ENCODE measurements at places on chromosomes 4 and X.

GRCh38 chrX:65451663-65452062 lies 82.9 kb downstream of the LAS1L start:
- DNase-seq, result peak; percentile 26

DNA sequence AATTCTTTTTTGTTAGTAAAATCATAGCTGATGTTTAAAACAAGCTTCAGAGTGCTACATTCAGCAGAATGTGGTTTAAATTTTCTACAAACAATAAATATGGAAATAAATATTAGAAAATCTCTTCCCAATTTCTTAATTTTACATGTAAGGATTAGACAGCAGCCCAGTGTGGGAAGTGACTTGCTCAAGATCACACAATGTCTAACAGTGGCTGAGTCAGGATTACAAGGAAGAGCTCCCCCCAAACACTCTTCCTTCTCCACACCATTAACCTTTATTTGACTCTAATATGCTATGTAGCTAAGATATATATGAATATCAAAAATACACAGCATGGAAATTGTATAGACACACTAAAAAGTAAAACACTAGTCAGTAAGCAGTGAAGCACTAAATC lies 59.5 kb downstream of the SLC10A7 start:
- DNase-seq, result no peak

GRCh38 chr4:26075583-26075982 lies 161.6 kb downstream of the SMIM20 start:
- no peak for DNase-seq

GRCh38 chr4:168859888-168860694 lies 150.0 kb downstream of the CBR4 start:
- DNase-seq, result no peak

DNA sequence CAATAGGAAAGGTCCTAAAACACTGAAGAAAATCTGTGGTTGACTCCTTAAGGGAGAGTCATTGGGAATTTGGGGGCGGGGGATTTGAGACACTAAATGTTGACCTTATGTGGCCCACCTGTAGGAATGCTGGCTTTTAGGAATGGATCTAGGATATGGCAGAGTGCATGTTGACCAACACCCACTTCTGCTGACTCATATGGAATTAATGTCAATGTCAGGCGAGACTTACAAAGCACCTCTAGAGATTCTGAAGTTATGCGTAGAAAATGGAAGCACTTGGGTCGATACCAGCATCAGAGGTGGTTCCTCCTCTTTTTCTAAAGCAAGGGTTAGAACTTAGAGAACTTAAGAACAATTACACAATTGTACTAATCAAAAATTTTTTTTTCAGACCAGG lies 100.6 kb upstream of the CBR4 start:
- no peak for DNase-seq

DNA sequence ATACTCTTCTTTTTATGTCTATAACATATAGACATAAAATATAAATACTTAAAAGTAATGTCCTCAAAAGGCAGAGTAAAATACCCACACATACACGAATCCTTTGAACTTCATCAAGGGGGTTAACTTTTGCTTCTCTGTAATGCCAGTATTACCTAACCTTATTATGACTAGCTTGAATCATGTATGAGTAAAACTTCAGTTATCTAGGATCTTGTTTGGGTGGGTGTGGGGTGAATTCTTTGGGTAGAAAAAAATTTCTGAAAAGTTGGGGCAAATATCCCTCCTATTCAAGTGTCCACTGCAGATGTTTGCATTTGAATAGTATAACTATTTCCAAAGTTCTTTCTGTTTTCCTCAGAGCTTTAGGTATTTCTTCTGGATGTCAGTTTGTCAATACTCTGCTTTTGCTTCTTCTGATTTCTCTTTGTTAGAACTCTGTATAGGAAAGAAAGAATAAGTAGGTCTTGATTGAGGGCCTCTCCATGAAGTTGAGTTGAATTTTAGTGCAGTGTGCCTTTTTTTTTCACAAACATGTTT lies 173.8 kb downstream of the ADGRL3 start:
- DNase-seq, result no peak

DNA sequence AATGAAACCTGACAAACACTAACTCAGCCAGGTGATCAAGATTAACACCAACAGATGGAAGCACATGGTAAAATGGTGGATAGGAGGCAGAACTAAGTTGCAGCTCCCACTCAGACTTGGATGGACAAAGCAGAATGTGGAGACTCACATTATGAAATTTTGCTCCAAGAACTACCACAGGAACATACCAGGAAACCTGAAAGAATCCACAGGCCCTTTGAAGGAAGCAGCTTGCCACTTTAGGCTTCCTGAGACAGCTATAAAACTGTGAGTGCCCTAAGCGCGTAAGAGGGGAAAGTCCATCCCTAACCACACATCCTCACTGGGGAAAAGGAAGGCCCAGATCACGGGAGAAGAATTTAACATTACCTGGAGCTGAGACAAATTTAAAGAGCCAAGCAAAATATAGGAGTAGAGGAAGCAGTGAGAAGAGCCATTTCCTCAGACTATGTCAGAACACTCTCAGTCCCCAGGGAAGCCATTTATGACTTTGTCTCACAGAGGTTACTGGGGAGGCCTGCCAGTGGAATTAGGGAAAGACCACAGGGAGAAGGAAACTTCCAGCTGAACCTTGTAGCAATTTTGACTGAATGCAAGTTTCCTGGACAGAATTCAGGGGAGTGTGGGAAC lies 224.5 kb downstream of the TEX13C start:
- DNase-seq, result no peak

DNA sequence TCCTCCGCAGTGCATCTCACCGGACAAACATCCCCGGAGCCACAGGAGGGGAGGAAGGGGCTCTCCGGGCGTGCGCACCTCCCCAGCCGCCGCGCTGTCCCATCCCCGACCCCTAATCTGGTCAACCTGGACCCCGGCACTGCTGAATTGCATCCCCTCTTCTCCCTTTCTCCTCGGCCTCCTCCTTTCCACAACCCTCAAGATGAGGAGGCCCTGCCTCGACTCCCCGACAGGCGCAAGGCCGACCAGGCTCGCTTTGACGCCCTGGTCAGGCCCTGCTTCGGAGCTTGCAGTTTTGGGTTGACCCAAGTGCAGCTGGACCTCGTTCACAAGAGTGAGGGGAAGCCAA lies 2.3 kb downstream of the PDGFRA start:
- DNase-seq, result no peak

- DNase-seq, result no peak
Observed at GRCh38 chr4:8409264-8410065, 31.1 kb downstream of the ACOX3 start.

- DNase-seq, result no peak
Observed at GRCh38 chr4:83440148-83440814, 15.3 kb downstream of the HELQ start.

DNA sequence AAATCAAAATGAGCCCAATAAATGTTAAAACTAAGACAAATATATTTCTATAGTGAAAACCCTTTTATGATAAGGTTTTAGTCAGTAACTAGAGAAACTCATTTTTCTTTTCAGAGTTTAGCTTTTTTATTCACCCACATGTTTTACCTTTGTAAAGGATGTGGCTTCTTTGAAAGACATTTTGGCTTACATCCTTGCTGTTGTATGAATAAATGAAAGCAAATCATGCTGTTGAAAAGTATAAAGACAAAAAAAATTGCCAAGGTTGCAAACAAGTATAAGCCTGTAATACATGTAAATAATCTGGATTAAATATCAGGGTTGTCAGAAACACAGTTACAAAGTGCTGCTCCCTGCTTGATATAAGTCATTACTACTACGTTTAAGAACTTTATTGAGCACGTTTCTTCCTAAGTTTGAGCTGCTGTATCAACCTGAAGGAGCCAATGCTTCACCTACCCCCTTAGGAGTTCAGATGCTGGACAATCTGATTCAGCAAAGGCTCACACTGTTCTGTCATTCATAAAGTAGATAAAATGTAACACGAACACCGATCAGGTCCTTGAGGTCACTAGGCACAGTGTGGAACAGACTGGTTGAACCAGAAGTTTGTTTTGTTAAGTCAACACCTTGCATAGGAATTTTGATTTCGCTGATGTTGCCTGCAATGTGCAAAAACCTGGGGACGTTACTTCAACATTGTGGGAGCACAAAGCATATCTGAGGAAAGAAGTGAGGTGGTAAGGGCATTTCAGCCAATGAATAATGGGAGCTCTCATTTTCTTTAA lies 321.2 kb upstream of the BMP3 start:
- DNase-seq, result no peak

DNA sequence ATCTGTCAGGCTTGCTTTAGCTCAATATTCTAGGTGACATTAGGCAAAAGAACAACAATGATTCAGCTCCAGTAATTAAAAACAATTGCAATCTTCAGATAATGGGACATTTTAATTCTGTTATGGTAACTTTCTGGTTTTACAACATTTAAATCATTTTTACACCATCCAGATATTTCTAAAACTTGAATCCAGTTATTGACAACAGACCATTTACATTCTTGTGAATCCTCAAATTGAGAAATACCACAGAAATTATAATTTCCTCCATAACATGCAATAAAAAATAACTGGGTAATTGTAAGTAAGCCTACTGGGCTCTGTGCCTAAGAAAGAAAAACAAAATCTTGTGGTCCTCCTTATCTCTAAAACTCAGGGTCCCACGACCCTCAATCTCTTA lies 195.0 kb upstream of the S100G start:
- DNase-seq, result no peak

DNA sequence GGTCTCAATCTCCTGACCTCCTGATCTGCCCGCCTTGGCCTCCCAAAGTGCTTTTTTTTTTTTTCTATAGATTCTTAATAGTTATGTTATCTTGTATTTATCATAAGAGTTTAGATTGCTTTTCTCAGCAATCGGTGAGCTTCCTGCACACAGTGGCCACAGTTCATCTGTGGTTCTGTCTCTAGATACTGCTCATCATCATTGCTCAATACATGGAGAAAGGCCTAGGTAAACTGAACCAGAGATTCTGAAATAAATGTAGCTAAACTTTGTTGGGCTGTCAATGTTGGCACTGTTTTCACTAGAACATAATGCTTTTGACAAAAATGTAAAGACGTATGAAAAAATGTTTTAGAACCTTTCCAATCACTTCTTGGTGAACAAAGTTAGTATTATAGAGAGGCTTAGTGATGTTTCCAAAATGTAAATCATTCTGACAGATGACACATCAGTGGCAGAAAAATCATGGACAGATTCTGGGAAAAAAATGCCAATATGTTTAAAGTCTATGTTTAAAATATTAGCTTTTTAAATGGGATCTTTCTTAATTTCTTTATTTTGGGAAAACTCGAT lies 50.0 kb upstream of the LIMCH1 start:
- DNase-seq, result no peak

- no peak for DNase-seq
Observed at GRCh38 chr4:109877400-109877799, 29.5 kb downstream of the LRIT3 start.

- no peak for DNase-seq
Observed at GRCh38 chrX:130775849-130776248, 127.2 kb downstream of the ENOX2 start.

DNA sequence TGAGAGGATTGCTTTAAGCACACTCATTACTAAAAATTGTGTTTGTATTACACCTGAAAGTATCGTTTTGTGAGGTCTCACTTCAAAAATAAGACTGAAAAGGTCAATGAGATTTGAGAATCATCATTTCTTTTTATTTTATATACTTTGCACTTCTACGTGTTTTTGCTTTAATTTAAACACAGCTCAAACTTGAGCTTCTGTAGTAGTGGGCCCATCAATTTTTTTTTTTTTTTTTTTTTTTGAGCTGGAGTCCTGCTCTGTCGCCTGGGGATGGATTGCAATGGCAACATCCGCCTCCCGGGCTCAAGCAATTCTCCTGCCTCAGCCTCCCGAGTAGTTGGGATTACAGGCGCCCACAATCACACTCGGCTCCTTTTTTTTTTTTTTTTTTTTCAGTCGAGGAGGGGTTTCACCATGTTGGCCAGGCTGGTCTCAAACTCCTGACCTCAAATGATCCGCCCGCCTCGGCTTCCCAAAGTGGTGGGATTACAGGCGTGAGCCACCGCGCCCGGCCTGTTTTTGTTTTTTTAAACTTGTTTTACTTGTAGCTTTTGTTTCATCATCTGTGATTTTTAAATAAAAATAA lies 1.5 kb downstream of the GSTCD start:
- DNase-seq, result no peak

GRCh38 chr4:147714575-147715401 lies 17.1 kb upstream of the ARHGAP10 start:
- DNase-seq, result no peak

DNA sequence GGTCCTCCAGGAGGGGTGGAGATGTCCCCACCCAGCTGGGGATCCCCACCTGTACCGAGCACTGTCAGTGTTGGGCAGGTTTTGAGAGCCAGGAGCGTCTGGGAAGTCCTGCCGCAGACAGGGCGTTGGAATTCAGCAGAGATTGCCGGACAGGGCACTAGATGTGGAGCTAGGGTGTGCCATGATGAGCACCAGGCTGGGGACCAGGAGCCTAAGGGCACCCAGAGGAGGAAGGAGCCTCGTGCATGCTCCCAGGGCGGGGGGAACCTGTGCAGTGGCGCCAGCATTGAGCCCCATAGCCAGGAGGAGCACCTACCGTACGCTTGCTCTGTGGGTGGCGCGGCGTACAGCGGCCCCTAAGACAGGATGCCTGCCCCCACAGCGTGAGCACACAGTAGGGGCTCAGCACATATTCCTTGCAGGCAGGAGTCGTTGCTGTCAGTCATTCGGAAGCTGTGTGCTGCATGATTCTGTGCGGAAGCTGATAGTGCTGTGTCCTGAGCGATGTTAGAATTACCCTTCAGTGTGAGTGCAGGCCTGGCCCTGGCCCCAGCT lies 18.8 kb upstream of the TADA2B start:
- DNase-seq, result no peak

DNA sequence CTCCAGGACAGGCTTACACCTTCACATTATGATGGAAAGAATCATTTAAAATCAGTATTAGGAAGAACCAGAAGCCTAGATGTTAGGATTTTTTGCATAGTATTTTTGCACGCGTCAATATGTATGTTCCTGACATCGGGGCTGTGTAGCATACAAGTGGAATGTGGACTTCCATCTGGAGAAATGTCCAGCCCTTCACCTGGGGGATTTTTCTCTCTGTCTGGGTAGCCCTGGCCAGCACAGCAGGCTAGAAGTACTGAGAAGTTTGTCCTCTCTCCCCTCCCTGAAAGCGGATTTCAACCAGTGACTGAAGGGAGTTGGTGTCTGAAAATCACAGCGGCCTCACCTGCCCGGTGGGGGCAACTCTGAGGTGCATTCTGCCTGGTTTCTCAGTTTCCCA lies 10.4 kb upstream of the KLHL8 start:
- DNase-seq, result no peak
